Forelimb muscle (tissue), 1 donor: ENCODE measurements at places on chromosomes 3 and 15.

GRCh38 chr15:69885173-69885955, 212.4 kb downstream of the TLE3 start:
- no peak for DNase-seq

GRCh38 chr3:183253528-183254486, 754 bp downstream of the B3GNT5 start:
- no peak for DNase-seq

DNA sequence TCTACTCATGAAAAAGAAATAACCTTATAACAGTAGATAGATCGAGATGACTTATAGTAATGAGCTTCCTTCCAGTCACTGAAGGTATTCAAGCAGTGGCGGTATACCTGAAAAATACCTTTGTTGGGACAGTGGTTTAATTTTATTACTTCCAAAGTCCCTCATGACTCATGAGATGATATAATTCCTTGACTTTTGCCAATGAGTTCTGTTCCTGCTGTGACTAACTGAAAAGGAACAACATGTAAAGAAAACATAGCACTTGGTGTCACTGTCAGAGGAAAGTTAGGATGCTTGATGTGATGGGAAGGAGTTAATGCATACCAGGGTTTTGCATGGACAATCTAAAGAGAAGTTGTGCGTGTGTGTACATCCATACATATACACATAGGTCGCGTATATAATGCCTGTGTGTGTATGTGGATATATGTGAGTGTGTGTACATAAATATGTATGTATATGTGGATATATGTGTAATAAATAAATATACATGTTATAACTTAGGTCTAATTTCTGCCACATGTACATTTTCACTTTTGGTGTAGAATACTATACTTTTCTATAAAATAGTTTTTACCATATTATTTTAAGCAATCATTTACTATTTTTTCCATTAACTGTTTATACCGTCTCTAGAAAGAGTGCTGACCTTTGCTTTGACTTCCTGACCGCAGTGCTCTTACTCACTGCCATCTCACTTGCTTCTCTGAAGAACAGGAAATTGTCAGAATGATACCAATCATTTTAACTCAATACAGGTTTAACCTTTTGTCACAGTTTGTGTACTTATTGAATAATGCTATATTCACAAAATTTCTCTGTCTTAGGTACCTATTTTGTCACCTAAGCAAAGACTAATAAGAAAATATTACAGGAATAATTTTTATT, 12.6 kb upstream of the PAK2 start:
- no peak for DNase-seq

DNA sequence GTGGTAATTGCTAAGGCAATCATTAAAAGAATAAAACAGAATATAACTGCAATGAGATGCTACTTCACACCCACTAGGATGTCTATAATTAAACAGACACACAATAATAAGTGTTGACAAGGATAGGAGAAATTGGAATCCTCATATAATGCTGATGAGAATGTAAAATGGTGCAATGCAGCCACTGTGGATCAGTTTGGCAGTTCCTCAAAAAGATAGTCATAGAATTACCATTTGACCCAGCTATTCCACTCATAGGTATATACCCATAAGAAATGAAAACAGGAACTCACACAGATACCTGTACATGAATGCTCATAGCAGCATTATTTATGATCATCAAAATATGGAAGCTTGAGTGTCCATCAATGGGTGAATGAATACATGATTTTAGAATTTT, 9.6 kb upstream of the RNF111 start:
- no peak for DNase-seq

GRCh38 chr3:130626049-130626448, 109.1 kb downstream of the COL6A6 start:
- DNase-seq = peak; percentile 80

DNA sequence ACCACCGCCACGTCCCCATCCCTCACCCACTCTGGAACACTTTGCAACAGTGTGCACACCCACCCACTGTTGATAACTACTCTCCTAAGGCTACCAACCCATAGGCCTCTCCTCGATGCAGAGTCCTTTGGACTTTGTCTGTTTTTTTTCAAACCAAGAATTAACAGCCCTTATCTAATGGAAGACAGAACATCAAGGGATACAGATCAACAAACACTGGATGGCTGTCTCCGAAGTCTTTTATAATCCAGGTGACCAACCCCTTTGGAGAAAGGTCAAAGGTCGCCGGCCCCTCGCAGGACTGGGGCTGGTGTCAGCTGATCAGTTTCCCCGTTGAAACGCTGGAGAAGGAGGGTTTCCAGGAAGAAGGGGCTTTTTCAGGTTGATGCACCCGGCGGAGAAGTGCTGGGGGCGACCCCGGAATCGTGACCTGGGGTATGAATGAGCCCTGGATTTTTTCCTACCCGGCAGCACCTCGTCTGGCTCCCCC, 532 bp downstream of the B4GALT4 start:
- no peak for DNase-seq

DNA sequence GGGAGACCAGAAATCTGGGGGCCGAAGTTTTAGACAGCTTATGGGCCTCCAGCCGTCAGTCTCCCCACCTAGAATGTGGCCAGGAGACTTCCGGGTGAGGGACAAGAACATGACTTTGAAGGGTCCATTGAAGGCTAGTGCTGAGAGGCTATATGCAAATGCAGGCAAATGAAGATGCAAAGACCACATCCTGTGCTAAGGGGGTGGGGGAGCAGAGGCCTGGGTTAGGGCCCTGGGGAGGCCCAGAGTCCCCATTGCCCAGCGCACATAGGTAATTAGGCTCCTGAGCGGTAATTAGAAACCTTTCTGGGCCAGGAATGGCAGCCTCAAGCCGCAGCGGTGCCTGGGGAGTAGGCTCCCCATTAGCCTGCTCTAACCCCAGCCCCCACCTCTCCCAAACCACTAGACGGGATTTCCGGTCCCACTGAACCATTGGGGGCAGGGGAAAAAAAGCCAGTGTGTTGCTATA, 6.8 kb downstream of the CSK start:
- no peak for DNase-seq

- no peak for DNase-seq
These were observed 486 bp downstream of the CDIN1 start for GRCh38 chr15:36579792-36580431.

DNA sequence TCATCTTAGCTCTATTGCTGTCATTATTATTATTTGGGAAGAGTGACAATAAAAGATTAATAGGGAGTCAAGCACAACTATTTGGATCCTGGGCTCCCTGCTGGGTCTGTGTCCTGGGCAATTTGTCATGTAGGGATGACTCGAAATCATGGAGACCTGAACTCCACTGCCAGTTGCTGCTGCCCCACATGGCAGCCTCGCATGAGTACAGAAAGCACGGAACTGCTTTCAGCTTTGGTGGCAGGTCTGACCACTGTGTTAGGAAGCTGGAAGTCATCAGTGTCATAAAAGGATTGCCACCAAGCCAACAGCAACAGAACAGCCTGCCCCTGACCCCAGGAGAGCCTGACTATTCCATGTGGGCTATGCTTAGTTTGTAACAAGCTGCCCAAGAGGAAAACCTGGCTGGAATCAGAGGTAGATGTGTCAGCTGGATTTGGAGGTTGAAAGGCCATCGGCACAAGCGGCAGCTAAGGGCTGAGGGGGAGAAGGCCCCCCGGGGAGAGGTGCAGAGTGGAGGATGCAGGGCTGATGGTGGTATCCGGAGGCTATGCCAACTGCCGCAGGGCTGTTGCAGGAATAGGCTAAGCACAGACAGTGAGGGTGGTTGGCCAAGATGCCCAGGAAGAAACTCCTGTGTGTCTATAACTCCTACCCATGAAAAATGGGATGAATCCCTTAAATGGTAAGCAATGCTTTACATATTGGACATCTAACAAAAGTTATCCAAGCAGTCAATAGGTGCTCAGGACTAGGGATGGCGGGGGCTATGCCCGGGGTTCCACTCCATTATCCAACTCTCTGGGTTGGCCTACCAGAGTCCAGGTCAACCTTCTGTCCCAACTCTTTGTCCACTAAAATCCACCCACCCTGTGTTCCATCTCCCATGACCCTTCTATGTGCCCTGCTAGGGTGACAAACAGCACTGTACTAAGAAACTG, 291.6 kb downstream of the ADAMTS17 start:
- DNase-seq = no peak

DNA sequence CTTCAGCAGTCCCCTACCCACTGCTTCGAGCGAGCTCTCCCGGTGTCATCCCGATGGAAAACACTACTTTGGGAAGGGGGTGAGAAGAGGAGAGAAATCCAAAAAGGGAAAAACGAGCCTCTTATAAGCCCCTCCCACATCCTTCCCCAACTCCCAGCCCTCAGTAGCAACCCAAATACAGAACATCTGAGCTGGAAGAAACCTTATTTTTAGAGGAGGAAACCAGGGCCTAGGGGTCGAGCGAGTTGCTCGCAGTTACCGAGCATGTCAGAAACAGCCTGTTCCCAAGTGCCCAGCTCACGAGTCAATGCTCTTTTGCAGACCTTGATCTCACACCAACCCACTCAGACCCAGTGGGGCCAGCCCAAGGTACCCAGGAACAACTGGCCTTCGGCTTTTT, 14.2 kb downstream of the RBPMS2 start:
- DNase-seq = no peak

DNA sequence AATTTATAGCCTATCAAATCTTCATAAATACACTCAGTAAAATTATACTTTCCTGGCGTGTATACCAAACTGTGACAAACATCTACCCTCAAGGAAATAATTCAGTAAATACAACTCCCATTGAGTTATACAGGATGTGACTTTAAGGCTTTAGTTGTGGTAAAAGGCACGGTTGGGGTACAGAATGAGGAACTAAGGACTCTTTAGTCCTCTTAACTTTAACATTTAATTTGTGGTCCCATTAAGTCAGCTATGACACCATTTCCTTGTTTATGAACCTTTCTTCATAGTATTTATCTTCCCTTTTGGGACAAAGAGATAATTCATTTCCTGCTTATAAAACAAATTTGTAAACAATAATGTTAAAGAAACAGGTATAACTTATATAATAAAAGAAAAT, 30.2 kb downstream of the IFT80 start:
- no peak for DNase-seq

GRCh38 chr3:190826018-190826417, 36.5 kb downstream of the GMNC start:
- DNase-seq = no peak

DNA sequence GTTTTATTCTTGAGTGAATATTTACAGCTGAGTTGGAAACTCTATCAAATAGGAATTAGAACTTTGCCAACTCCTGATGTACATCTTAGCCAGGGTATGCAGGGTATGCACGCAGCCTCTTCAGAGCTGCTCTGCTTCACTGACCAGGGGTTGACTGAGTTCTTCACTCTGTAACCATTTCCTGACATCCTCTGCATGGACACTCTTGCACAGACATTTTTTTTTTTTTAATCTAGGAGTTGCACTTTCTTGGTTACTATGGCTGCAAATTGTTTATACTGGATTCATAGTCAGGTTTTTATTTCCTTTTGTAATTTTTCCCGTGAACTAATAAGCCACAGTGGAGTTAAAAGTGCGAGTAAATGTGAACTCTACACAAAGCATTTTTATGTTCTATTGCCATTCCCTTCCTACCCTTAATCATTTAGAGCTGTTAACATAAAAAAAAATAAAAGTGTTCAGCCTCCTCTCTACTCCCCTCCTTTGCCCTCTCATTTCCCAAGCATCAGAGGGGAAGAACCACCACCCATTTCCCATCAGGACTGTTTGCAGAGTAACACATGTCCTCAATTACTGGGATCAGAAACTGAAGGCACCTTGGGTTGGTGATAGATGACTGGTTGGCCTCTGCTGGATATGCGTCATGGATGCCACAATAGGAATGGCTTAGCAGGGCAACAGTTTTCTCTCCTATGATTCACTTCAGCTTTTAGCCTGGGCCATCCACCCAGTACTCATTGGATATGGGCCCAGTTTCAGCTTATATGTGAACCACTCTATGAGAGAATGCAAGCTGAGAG, 54.0 kb downstream of the DUT start:
- DNase-seq = no peak

DNA sequence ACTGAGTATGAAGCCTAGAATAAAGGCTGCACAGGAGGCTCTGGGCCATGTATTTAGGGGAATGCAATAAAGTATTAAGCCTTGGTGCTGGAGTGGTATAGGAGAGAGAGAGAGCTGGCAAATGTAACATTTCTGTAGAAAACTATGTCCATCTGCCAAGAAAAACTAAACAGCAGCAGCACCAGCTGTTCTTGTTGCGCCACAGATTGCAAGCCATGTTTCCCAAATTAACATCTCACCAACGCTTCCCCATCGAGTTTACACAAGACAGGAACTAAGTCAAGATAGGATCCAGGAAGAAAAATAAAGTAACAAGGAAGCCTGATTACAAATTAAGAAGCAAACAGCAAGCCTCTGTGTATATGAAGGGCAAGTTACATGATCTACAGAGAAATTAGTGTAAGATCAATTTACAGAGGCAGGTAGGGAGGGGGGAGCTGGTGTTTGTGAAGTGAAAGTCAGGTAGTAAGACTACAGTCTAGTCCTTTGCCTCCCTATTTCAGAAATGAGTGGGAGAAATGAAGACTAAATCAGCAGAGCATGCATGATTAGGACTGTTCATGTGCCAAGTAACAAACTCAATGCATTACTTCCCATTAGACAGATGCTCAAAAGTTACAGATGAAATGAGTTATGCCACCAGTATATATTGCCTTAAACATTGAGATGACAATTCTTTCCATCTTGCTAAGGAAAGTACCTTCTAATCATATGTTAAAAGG, 900.5 kb downstream of the EPHA3 start:
- DNase-seq = no peak

- DNase-seq = no peak
These were observed 113.1 kb upstream of the SLC25A36 start for GRCh38 chr3:140828585-140828984.

- DNase-seq = no peak
These were observed 34.9 kb upstream of the MEIS2 start for GRCh38 chr15:37135225-37135624.

GRCh38 chr3:195003893-195004289, 267.1 kb downstream of the XXYLT1 start:
- no peak for DNase-seq

DNA sequence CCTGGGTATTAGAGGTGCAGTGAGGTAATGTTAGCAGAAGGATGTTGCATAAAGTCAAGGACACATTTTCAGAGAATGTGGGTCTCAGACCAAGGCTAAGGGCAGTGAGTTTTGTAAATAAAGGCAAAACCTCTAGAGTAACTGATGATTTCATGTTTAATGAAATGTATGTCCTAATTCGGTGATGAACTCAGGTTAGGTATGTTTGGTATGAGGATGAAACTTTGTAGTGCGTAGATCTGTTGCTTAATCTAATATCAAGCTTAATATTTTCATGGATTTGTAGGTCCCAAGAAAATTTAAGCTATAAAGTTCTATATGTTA, 3.6 kb downstream of the USP50 start:
- no peak for DNase-seq

GRCh38 chr15:41133454-41133853, 17.4 kb upstream of the INO80 start:
- DNase-seq = no peak

- no peak for DNase-seq
These were observed 27.0 kb downstream of the PCOLCE2 start for GRCh38 chr3:142861926-142862325.

- DNase-seq = no peak
These were observed 20.4 kb downstream of the ACSBG1 start for GRCh38 chr15:78213956-78214355.
